Stimulated activated CD8-positive, alpha-beta memory T cell treated with anti-CD3 and anti-CD28 coated beads, Interleukin-15, amount 100 ng/mL, for 24 hours (primary cell): ENCODE measurements at places on chromosomes 11 and 22.

GRCh38 chr11:65862941-65863888 lies 3.0 kb downstream of the MUS81 start:
- no peak for DNase-seq

DNA sequence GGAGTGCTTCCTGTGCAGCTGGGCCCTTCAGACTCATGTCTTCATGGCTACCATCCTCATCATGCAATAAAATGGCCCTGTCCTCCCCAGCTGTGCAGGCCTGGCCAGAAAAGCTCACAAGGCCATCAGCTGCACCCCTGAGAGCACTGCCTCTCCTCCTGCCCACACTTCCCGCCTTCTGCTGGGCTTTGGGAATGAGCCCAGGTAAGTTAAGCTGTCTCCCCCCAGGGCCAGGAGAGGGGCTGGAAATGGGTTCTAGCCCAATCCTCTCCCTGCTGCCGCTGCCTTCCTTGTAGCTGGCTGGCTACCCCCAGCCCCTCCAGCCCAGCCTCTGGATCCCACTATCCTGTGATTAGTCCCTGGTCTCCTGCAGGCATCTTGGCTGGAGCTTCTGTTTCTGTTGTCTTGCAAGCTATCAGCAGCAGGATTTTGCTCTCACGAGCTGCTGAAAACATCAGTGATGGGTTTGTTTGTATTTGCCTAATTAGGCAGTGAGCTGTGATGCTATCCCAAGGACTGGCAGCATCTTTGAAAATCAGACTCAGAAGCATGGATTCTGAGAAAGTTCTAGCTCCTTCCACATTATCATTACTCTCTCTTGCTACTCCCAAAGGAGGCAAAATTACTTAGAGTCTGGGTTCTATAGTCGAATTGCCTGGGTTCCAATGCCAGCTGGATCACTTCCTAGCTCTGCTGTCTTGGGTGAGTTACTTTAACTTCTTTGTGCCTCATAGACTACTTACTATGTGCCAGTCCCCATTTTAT lies 168.1 kb downstream of the ST3GAL4 start:
- DNase-seq = no peak

DNA sequence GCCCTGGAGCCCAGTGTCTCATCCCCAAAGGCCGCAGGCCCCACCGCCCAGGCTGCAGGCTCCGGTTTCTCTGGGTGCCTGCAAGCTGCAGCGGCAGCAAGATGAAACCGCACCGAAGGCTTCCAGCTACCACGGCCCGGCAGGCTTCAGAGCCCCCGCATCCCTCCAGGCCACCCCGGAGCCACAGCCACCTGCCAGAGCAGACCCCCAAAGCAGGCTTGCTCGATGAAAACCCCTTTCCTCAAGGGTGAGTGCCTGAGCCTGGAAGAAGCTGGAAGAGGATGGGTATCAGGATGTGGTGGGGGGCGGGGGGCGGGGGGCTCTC lies 24.5 kb upstream of the GNB1L start:
- no peak for DNase-seq

- no peak for DNase-seq
Observed at GRCh38 chr11:30174265-30175020, 56.4 kb upstream of the FSHB start.

DNA sequence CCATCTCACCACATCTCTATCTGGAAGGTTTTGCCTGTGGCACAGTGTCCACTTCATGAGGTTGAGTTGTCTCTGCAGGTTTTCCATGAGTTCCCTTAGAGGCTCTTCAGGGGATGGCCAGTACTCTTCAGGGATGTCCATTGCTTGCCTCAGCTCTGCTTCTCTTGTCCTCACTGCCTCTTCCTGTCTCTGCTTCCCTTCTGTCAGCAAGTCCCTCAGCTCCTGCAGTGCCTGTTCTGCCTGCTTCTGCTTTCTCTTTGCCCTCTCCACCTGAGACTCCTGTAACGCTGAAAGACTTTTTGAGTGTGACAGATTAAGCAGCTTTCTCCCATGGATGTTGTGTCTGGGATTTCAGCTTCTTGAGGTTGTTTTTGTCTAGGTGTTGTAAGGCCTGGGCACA lies 38.2 kb upstream of the MRPL17 start:
- DNase-seq = no peak

DNA sequence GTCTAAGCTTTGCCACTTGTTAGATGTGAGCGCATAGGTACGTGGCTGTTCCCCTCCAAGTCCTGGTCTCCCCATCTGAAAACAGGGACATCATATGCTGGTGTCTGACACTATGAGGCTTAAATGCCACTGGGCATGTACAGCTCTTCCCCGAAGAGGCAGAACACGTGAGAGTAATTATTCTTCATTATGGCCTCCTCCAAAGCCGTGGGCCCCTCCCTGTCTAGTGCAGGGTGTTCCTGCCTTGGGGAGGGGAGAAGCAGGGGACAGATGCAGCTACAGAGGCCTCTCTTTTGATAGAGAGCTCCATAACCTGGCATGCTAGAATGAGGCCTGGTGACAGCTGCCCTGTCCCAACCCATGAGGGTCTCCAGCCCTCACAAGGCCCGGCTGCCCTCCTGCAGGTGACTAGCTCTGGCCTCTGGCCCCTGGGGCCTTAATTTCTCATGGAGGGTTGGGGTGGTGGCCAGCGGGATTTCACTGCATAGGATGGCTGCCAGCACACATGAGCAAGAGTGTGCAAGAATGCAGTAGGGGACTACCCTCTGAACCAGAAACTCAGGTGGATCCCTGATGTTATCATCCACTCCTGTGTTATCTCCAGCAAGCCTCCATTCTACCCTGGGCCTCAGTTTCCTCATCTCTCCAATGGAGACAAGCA lies 334.6 kb downstream of the MN1 start:
- DNase-seq = no peak

DNA sequence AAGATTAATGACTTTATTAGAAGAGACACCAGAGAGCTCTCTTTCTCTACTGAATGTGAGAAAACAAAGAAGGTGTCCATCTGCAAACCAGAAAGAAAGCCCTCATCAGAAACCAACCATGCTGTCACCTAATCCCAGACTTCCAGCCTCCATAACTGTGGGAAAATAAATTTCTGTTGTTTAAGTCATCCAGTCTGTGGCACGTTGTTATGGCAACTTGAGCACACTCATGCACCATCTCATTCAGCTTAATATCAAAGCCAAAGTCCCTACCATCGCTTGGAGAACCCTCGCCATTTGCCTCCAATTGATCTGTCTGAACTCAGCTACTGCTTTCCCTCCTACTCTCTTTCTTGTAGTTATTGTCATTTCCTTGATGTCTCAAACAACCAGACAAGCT lies 766.1 kb upstream of the ARHGAP42 start:
- DNase-seq = no peak

- DNase-seq = no peak
Observed at GRCh38 chr11:1558775-1559110, 13.3 kb downstream of the DUSP8 start.

- DNase-seq = no peak
Observed at GRCh38 chr11:2736577-2737225, 36.9 kb upstream of the KCNQ1OT1 start.

DNA sequence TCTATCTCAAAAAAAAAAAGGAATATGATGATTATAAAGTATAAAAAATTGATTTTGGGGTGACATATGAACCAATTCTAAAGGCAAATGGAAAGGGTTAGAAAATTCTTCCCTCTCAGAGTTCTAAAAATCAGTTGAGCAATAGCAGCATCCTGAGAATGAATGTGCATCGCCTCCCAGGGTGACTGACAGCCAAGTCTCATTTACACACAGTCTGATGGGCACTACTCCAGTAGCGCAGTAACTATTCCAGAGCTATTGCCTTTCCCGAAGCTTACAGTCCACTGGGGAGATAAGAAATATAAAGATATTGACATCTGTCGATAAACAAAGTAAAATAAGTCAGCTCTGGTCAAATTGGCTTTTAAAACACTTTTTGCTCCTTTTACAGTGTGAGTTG lies 32.3 kb upstream of the SORL1 start:
- no peak for DNase-seq

DNA sequence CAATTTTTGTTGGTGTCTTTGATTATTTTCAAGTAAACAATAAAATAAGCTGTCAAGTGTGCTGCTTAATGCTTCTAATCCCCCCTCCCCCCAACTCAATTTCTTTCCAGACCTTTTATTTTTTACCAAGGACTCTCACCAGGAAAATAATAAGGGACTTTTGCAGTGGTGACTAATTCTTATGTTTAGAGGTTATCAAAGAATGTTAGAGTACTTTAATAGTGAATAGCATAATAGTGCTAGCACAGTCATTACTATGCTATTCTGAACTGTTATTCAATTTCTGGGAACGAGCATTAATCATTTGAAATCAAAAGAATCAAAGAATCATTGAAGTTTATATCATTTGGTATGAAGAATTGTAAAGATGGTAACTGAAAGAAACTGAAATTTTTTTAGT lies 251.4 kb downstream of the DDX10 start:
- DNase-seq = no peak

DNA sequence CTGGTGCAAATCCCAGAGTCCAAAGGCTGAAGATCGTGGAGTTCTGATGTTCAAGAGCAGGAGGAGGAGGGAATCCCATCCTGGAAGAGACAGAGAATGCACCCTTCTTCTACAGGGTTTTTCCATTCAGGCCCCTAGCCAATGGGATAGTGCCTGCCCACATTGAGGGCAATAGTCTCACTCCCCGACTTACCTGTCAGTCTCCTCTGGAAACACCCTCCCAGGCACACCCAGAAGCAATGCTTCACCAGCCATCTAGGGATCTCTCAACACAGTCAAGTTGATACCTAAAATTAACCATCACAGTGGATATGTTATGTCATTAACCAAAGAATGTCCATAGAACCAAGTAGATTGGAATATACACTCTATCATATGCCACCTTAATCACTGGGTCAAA lies 72.9 kb downstream of the FAM83F start:
- DNase-seq = no peak

DNA sequence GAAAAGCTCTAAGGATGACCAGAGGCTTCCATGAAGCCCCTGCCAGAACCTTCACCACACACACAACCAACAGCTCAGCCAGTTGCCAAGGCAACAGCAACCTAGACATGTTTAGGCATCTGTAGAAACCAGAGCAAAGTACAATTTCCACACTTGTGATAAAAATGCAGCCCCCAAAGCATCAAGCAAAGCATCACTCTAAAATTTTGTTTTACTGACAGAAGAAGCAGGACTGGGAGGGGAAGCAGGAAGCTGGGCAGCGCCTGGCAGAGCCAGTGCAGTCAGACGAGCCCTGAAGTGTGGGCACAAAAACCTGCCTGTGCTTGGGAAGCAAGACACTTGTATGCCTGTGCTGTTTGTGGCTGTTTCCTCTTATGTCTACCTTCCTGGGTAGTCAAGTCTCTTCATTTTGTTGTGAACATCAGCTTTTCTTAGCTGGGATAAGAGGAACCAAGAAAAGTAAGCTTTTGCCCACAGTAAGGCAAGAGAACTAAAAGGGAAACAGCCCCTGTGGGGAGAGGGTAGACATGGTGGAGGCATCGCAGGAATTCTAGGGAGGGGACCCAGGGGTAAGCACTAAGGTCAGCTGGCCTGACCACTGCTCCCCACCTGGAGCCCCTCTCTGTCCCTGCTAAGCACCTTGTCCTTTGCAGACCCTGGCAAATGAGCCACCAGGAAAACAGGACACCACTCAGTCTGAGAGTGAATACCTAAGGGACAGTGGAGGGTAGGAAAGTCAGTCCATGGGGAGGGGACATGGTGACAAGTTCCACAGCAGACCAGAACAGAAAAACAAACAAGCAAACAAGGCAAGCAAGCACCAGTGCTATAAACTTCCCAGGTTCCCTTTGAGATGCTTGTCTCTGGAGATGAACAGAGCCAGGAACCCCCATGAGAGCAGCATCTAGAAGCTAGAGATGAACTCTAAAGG lies 13.4 kb downstream of the PACSIN2 start:
- DNase-seq = no peak

DNA sequence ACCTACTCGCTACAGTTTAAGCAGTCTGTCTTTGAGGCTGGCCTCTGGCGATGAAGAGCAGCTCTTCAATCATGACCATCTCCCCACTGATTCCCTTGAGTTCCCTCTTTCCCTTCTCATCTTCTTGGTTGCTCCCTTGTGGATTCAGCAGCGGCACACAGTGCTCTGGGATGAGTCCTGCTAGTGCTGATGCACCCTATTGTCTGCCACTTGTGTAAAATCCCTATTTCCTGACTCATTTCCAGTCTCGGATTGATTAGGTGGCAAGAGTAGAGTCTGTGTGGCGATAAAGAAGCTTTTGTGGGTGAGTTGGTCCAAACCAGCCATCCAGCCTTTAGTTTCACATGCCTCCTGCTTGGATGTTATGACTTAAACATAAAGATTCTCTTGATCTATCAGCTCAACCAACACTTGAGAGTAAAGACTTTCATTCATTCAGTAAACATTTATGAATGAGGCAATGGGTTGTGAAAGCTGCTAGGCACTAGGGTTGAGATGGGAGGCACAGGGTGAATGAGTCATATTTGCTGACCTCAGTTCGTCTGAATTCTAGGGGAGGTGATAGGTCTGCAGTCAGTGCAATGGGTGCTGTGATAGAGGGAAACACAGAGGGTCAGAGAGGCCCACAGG lies 219.4 kb upstream of the RAG2 start:
- DNase-seq = no peak

GRCh38 chr11:117805045-117805444 lies 8.0 kb upstream of the DSCAML1 start:
- no peak for DNase-seq

GRCh38 chr11:22449441-22449840 lies 111.3 kb downstream of the SLC17A6 start:
- no peak for DNase-seq

GRCh38 chr22:36419177-36419911 lies 31.6 kb upstream of the MYH9 start:
- DNase-seq = no peak

DNA sequence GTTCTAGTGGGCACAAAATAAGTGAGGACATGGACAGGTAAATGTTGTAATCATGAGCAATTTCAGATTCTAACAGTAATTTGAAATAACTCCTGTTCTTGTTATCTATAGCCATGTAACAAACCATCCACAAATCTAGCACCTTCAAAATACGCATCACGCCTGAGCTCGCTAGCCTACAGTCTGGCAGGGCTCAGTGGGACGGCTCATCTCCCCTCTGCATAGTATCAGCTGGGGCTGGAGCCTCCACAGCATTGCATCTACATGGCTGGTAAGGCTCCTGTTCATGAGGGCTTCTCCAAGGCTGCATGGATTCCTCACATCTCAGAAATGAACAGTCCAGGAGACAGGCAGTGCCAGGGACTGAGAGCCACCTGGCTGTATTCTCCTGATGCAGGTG lies 112.6 kb downstream of the KCNQ1 start:
- no peak for DNase-seq

GRCh38 chr11:119759324-119759723 lies 30.3 kb upstream of the NECTIN1 start:
- no peak for DNase-seq

DNA sequence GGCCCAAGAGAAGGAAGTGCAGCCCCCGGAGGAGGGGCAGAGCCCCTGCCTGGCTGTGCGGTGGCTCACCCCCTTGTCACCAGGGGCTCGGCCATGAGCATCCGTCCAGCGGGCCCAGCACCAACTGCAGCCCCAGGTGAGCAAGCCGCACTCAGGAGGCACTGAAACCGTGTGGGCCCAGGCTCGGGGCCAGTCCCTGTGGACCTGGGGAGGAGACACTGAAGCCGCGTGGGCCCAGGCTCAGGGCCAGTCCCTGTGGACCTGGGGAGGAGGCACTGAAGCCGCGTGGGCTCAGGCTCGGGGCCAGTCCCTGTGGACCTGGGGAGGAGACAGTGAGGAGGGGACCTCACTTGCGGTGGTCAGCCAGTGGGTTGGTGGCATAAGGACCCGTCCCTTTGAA lies 13.9 kb downstream of the LSP1 start:
- DNase-seq = no peak

GRCh38 chr11:29171360-29171950 lies 845.4 kb downstream of the KCNA4 start:
- DNase-seq = no peak

- DNase-seq = no peak
Observed at GRCh38 chr11:116472651-116473050, 300.1 kb downstream of the BUD13 start.

GRCh38 chr22:49933236-49934159 lies 15.1 kb downstream of the CRELD2 start:
- DNase-seq = no peak
